ENCODE measurements at places on chromosomes 2 and 18.

DNA sequence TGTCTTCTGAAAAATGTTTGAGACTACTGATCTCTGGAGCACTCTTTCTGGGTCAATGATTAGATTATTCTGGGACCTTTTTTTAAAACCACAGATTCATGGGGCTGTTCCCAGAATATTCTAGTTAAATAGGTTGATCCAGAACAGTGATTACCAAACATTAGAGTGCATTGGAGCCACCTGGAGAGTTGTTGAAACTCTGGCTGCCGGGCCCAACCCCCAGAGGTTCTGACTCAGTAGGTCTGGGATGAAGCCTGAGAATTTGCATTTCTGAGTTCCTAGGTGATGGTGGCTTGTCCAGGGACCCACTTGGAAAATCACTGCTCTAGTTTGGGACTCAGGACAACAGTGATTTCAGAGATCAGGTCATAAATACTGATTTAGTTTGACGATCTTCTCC is 197.3 kb downstream of the PTPRM start:
- no peak for DNase-seq

- DNase-seq, result no peak
Measured at GRCh38 chr18:60506682-60507081, 134.1 kb upstream of the MC4R start.

- no peak for DNase-seq
Measured at GRCh38 chr2:200744201-200744602, 67.5 kb upstream of the BZW1 start.

GRCh38 chr2:234292962-234293243 is 204.0 kb downstream of the ARL4C start:
- DNase-seq, result no peak

DNA sequence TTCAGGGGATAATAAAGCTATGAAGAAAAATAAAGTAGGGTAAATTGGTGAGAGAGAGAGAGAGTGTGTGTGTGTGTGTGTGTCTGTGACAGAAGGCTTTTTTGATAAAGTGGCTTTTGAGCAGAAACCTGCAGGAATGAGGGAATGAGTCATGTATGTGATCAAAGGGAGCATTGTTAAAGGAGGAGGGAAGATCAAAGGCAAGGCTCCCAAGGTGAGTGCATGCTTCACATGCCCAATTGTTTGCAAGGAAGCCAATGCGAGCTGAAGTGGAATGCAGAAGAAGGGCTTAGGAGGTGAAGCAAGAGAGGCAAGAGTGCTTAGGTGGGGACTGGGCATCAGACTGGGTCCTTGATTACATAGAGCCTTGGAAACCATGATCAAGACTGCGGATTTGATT is 96.8 kb downstream of the DNAH6 start:
- DNase-seq, result no peak

- DNase-seq, result no peak
Measured at GRCh38 chr18:35983818-35984217, 11.3 kb downstream of the RMP24 start.

DNA sequence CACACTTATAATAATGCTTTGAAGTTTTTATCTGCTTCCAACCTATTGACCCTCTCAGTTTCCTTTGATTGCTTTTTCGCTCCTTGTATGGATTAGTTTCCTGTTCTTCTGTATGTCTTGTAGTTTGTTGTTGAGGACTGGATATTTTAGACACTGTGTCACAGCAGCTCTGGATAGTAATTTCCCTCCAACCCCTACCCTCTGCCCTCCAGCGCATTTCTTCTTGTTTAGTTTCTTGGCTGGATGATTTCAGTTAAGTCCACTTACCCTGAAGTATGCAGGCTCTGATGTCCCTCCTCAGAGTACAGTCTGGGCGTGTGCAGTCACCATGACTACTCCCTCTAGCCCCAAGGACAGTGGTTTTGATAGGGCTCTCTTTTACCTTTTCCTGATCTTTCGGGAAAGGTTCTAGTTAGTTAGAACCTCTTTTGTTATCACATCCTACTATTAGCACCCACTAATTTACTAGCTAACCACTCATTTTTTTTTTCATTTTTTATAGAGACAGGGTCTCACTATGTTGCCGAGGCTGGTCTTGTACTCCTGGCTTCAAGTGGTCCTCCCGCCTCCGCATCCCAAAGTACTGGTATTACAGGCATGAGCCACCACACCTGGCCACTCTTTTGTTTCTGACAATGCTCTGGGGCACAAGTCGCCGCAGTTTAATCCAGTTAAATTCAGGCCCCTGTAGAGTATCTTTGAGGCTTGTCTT is 16.3 kb upstream of the LYG1 start:
- DNase-seq, result no peak

DNA sequence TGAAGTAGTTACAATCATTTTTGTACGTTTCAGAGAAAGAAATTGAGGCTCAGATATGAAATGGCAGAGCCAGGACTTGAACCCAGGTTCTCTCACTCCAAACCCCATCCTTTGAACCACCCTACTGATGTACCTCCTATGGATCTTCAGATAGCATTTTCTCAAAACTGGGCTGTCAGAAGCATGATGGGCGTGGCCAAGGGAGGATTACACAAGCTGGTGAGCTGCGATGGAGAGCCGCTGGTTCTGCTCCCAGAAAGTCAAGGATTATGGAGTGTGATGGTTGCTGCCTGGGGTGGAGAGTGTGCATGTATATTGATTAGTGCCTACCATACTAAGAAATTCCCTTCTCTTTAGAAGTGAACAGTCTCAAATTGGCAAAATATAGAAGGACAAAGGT is 47.0 kb upstream of the PPP1CB start:
- DNase-seq, result no peak

GRCh38 chr2:200028998-200029397 is 73.6 kb downstream of the MAIP1 start:
- no peak for DNase-seq

- no peak for DNase-seq
Measured at GRCh38 chr2:241734208-241734466, 293 bp upstream of the D2HGDH start.

All from tibial artery (tissue), 4 donors.